Sigmoid colon (tissue), 7 donors: ENCODE measurements at places on chromosomes 2 and 18. TPM values are rescaled to one million over a fixed set of nuclear protein-coding genes. Genes with fewer than 3 reads are reported as not detected.

GRCh38 chr2:132876745-132877391, 206.9 kb upstream of the LYPD1 start:
- H3K36me3 ChIP-seq: no peaks in the 10 kb centered on the region
- no peak overlapping the region for H3K27ac ChIP-seq
- no peaks in the 10 kb centered on the region for H3K27me3 ChIP-seq
- no peaks in the 10 kb centered on the region for H3K4me1 ChIP-seq
- no peak overlapping the region for H3K4me3 ChIP-seq

DNA sequence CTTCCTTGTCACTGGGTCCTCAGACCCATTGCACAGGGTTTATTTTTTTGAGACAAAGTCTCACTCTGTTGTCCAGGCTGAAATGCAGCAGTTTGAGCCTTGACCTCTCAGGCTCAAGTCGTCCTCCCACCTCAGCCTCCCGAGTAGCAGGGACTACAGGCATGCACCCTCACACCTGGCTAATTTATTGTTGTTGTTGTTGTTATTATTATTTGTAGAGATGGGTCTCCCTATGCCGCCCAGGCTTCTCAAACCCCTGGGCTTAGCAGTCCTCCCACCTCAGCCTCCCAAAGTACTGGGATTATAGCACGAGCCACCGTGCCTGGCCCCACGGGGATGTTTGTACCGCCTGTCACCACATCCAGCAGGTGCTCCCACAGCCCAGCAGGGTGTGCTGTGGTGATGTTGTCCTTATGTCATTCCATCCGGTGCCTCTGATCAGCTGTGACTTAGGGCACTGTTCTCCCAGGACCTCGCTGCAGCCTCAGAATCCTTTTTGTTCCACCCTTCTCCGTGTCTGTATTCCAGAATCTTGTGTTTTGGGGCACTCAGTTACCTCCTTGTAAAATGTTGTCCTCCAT, 182.3 kb downstream of the INO80D start:
- H3K36me3 ChIP-seq: no peaks in the 10 kb centered on the region
- H3K4me1 ChIP-seq: no peaks in the 10 kb centered on the region
- no peaks in the 10 kb centered on the region for H3K27me3 ChIP-seq
- H3K4me3 ChIP-seq: no peak overlapping the region

GRCh38 chr2:101830555-101830954, 133.0 kb downstream of the MAP4K4 start:
- peaks cover 33% of the 10 kb centered on the region for H3K36me3 ChIP-seq
- no peak overlapping the region for H3K4me3 ChIP-seq
- H3K27me3 ChIP-seq: no peaks in the 10 kb centered on the region
- H3K27ac ChIP-seq: no peak overlapping the region
- DNase-seq: no peak

SCN9A gene
- 14.3 TPM for total RNA-seq
